ENCODE measurements at places on chromosomes 7 and 10.

- DNase-seq, result no peak
These were observed 70.4 kb downstream of the PYROXD2 start for GRCh38 chr10:98344589-98345038.

DNA sequence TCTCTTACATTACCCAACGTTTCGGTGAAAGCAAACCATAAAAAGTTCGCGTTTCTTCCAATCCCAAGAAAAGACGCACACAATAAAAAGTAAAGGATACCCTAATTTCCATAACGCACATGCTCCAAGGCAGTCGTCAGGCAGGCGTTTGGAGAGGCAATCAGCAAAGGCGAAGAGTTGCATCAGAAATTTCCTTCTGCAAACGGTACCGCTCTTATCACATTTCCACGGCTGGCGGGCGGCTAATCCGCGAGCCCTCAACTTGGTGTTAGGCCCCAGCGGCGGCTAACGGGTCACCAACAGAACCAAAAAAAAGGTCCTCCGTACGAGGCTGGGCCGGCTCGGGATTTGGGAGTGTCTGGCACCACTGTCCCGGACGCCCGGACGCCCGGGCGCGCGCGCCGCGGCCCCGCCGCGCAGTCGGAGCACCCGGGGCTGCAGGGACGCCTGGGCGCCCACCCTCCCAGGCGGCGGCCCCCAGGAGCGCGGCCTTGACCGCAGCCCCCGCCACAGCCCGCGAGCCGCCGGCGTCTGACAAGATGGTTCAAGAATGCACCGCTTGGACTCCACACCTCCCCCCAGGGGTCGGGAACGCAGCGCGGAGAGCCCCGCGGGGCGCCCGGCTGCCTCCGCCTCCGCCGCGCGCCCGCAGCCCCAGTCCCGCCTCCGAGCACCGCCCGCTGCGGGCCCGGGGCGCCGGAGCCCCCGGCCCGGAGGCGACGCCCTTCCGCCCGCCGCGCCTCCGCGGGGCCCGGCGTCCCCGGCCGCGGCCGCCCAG, 9.8 kb upstream of the GRB10 start:
- no peak for DNase-seq

DNA sequence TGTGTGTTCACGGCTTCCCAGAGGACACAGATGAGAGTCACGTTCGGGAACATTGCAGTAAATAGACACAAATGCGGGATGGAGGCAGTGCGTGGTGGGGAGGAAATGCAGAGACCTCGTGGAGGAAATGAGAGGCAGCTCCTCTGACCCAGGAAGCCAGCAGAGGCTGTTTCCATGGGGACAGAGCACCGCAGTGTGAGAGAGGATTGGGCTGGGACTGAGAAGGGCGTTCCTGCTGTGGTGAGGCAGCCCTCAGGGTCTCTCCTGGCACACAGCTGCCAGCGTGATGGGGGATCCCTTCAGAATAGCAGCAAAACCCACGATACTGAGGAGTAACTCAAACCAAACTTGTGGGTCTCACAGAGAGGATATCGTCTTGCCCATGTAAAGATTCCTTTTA, 21.7 kb upstream of the BHLHA15 start:
- DNase-seq, result no peak

DNA sequence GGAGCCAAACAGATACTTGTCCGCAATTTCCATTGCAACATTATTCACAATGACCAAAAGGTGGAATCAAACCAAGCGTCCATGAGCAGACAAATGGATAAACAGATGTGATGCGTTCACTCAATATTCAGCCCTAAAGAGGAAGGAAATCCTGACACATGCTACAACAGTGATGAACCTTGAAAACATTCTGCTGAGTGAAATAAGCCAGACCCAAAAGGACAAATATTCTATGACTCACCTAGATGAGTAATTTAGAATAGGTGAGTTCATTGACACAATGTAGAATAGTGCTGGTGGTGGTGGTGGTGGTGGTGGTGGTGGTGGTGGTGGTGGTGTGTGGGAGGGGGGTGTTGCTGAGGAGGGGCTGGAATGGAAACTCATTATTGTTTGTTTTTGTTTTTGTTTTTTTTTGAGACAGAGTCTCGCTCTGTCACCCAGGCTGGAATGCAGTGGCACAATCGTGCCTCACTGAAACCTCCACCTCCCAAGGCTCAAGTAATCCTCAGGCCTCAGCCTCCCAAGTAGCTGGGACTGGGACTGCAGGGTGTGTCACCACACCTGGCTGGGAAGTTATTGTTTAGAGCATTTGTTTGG, 28.6 kb downstream of the SMKR1 start:
- DNase-seq, result no peak

GRCh38 chr7:43108255-43109011, 4.0 kb upstream of the HECW1 start:
- no peak for DNase-seq

- no peak for DNase-seq
These were observed 24.6 kb upstream of the NPFFR1 start for GRCh38 chr10:70308121-70309060.

DNA sequence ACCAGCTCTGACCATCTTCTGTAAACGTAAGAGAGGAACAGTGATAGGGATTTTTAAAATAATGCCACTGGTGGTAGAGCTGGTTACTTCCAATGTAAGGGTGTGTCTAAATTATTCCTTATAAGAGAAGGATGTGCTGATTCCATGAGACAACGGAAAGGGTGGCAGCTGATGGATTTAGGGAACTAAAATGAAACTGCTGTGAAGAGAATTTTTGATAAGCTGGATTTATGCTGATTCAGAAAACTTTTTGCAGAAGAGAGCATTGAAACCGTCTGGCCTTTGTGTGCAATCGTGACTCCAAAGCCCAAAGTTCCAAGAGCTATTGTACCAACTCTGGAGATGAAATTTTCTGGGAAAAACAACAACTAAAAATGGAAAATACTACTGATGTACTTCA, 301.0 kb downstream of the PRPF18 start:
- DNase-seq, result no peak

DNA sequence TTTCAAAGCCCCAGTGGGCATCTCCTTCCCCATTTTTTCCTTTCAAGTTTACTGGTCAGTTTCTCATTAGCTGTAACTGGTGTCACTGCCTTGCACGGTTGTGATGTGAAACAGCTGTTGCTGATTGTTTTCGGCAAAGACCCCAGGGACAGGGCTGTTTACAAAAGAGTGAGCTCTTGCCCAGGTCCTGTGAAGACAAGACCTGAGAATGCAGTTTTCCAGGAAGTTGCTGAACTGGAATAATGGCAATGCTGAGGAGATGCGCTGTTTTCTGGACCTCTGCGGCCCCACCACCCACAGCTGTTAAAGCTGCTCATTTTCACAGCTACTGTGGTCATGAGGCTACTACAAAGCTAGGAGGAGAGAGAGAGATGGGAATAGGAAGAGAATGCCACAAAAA, 116.6 kb upstream of the RSU1 start:
- DNase-seq, result no peak

DNA sequence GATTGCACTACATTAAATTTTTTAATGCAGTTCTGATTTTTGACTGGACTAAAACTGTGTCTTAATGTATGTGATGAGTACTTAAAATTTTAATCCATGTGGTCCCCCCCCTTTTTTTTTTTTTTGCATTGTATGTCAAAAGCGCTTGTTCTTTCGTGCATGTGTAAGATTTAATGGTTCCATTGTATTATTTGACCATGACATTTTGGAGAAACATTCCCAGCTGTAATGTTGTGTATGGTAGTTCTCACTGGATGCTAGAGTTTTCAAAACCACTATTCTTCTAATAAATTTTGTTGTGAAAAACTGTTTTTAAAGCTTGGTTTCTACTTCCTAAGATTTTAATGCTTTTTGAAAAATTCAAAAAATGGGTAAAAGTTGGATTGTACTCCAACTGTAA, 132.0 kb downstream of the LCOR start:
- DNase-seq, result no peak

- no peak for DNase-seq
These were observed 918 bp downstream of the NET1 start for GRCh38 chr10:5413012-5413938.

- no peak for DNase-seq
These were observed 72.1 kb upstream of the EGFR start for GRCh38 chr7:54946764-54947163.

- DNase-seq, result no peak
These were observed 97.7 kb downstream of the ACTR3B start for GRCh38 chr7:152857272-152857671.

GRCh38 chr7:81407094-81407493, 362.8 kb downstream of the HGF start:
- no peak for DNase-seq

- DNase-seq, result no peak
These were observed 63.4 kb downstream of the HPSE2 start for GRCh38 chr10:99172128-99172738.

DNA sequence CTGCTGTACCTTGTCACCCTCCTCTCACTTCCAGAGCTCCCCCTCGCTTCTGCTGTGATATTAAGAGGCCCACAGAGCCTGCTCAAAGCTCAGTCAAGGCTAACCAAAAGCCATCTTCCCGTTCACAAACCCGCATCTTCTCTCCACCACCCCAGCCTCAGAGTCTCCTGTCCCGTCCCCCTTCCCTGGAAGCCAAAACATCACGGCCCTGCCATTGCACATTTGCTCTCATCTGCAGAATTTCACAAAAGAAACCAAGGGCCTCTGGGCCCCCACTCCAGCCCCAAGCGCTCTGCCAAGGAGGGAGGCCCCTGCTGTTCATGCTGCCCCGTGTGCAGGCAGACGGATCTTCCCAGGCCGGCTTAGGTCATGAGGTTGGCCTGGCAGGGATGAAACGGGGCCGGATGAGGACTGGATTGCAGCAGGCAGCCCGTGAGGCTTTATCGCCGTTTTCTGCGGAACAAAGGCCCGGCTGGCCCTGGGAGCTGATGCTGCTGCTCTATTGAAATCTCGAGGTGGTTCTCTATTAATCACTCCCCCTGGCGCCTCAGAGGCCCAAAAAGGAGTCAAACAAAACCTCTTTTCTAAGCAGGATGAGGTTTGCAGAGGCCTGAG, 31.6 kb upstream of the FOXK1 start:
- DNase-seq, result no peak

DNA sequence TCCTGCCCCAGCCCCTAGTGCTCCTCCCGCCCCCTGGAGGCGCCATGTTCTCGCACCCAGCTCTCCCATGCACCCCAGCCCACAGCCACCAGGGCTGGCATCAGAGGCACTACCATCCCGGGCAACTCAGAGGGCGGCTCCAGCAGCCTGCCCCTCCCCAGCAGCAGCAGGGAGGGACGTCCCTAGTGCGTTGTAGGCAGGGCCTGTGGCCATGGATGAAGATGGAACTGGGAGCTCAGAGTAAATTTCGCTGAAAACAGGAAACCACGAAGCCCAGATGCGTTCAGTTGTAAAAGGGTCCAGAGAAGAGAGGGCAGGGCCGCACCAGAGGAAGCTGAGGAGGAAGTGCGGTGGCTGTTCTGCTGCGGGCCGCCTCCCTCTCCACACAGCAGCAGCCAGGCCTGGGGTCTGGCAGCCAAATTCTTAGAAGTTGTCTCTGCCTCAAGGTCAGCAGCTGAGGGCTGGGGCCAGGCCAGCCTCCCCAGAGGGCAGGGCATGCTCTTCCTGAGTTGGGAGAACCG, 24.6 kb downstream of the VSIR start:
- no peak for DNase-seq

- DNase-seq, result no peak
These were observed 12.4 kb downstream of the CPA5 start for GRCh38 chr7:130356876-130357611.

- no peak for DNase-seq
These were observed 71.0 kb downstream of the SEMA3C start for GRCh38 chr7:80847895-80848294.

- no peak for DNase-seq
These were observed 18.2 kb downstream of the HNRNPF start for GRCh38 chr10:43390759-43391158.

DNA sequence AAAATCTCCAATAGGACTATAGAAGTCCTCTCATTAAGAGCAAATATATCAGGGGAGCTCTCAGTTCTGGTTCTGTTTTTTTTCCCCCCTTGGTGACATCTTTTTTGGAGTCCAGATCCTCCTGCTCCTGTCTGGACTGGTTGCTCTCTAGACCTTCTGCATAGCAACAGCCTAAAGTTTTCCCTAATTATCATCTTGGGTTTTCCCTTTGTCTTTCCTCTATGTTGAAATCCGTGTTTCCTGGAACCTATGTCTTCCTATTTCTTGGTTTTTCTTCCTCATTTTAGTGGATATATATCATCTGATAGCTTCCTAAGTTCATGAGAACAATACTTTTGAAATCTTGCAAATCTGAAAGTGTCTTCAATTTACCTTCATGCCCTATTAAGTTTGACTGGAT, 29.7 kb upstream of the MTERF1 start:
- DNase-seq, result no peak

- no peak for DNase-seq
These were observed 136.3 kb downstream of the KCNMA1 start for GRCh38 chr10:77501152-77501845.

- no peak for DNase-seq
These were observed 2.0 kb downstream of the YWHAG start for GRCh38 chr7:76356823-76357222.

GRCh38 chr7:67854221-67855178, 857.9 kb downstream of the TYW1 start:
- no peak for DNase-seq

GRCh38 chr7:94888551-94888950, 18.8 kb upstream of the PPP1R9A start:
- no peak for DNase-seq

DNA sequence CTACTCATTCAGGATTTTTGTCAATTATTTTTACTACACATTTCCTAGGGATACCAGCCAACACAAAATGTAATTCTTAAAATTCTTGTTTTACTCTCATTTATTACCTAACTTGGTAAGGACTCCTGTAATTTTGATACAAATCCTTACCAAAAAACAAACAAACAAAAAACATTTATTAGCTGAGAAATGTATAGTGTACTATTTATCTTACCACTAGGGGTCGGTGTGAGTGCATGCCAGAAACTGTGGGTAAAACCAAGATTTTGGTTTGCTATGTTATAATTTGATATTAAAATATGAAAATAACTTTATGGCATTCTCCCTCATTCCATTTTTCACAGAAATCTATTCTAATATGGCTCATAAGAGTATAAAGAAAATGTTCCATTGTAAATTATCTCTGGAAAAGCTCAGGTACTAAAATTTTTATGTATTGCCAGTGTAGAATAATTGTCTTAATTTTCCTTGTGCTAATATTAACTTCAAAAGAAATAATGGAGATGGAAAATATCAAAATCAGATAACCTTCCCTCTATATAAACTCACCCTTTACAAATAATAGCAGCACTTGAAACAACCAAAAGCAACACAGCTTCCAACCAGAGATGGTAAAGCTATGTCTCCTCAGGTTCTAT, 290.8 kb upstream of the PCDH15 start:
- DNase-seq, result no peak

GRCh38 chr7:82755705-82756551, 312.4 kb upstream of the CACNA2D1 start:
- DNase-seq, result no peak

All from cortex of kidney (tissue), 1 donor.